ENCODE measurements at places on chromosomes 1 and 21. TPM values are rescaled to one million over a fixed set of nuclear protein-coding genes. Genes with fewer than 3 reads are reported as not detected.

The NAV1 gene
- 7.0 TPM for total RNA-seq

The CFHR3 gene
- total RNA-seq: not detected

The CPT2 gene
- total RNA-seq: 9.2 TPM

The FAM151A gene
- total RNA-seq: 0.12 TPM

The FCRL5 gene
- total RNA-seq: 0.12 TPM

The CRYAA gene
- total RNA-seq: not detected

The HSD11B1 gene
- total RNA-seq: 0.51 TPM

The TRIM67 gene
- 0.09 TPM for total RNA-seq

The MYBPH gene
- not detected for total RNA-seq

The PTAFR gene
- total RNA-seq: 13.7 TPM

The SPATA1 gene
- 0.58 TPM for total RNA-seq

The CNR2 gene
- not detected for total RNA-seq

The TIMM17A gene
- total RNA-seq: 17.6 TPM

The MEX3A gene
- total RNA-seq: 3.1 TPM

The PTPN7 gene
- total RNA-seq: 2.9 TPM

The KRTAP13-2 gene
- total RNA-seq: not detected

The TRAF3IP3 gene
- total RNA-seq: 2.8 TPM

GRCh38 chr21:38289705-38290485 is 33.1 kb downstream of the KCNJ15 start:
- no peak for DNase-seq

DNA sequence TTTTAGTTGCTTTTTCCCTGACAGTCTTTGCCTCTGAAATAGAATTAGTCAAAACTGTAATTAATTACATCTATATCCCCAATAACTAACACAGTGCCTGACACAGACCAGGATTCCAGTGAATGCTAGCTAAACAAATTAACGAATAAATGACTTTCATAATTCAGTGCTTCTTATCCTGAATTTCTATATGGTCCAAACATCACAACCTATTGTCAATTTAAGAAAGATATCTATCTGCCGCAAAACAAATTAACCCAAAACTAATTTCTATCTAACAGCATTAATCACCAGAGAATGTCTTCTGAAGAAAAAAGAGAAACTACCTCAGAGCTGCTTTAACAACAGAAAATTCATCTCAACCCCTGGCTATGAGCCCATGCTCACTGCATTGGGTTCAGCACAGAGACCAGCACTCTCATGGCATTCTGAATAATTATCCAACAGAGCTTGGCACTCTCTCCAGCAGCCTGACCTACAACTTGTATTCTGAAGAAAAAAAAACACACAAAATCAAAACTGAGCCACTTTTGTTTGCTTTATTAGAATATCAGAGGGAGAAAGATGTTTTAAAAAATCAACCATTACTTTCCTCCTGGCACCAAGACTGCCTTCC is 547.3 kb upstream of the BEND5 start:
- no peak for DNase-seq

- no peak for DNase-seq
Measured at GRCh38 chr1:223319905-223320580, 43.9 kb downstream of the SUSD4 start.

- DNase-seq: peak; percentile 53
Measured at GRCh38 chr1:53393325-53393792, 65.5 kb upstream of the LRP8 start.

DNA sequence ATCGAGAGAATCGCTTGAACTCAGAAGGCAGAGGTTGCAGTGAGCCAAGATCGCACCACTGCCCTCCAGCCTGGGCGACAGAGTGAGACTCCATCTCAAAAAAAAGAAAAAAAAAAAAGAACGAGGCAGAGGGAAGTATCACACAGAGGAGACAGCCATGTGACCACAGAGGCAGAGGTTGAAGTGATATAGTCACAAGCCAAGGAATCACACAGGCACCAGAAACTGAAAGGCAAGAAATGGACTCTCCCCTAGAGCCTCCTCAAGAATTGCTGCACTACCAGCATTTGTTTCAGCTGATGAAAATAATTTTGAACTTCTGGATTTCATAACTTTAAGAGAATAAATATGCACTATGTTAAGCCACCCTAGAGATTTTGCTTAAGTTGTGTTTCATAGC is 459.6 kb downstream of the PTPRC start:
- DNase-seq: no peak

GRCh38 chr21:46181953-46182547 is 2.2 kb downstream of the SPATC1L start:
- DNase-seq: no peak

DNA sequence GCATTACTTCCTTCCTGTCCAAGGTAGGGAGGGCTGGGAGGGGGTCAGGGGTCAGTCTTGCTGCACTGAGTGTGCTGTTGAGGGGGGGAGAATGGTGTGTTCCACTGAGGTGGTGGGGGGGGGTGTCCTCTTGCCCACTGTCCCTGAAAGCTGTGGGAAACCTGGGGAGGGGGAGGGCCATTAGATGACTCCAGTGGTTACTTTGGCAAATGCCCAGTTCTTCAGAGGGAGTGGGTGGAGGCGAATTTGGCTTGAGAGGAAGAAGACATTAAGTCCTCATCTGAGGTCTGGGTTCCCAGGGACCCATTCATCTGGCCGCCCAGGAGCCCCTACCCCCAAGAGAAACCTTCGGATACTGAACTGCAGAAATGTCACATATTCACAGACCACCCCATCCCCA is 36.2 kb downstream of the MEF2D start:
- DNase-seq: no peak

DNA sequence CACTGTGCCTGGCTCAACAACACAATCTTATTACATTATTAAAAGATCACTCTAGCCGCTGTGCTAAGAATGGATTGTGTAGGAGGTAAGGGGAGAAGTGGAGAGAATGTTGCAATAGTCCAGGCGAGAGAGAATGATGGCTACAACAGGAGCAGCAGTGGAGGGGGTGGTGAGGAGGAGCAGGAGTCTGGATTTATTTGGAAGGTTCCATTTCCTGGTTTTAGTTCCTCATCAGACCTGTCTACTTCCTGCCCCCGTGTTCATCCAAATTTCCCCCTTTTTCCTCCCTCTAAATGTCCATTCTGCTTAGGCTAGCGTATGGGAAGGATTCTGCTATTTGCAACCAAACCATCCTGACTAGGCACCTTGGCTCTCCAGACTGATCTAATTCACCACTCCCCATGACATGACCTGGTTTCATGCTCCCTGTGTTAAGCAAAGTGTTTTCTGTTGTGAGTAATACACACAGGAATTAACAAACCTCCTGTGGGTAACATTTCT is 35.1 kb upstream of the EYA3 start:
- no peak for DNase-seq

GRCh38 chr1:48932366-48932765 is 155.7 kb upstream of the BEND5 start:
- no peak for DNase-seq

- DNase-seq: no peak
Measured at GRCh38 chr1:65189576-65190115, 41.6 kb downstream of the AK4 start.

GRCh38 chr1:71298633-71299032 is 217.8 kb upstream of the ZRANB2 start:
- no peak for DNase-seq

DNA sequence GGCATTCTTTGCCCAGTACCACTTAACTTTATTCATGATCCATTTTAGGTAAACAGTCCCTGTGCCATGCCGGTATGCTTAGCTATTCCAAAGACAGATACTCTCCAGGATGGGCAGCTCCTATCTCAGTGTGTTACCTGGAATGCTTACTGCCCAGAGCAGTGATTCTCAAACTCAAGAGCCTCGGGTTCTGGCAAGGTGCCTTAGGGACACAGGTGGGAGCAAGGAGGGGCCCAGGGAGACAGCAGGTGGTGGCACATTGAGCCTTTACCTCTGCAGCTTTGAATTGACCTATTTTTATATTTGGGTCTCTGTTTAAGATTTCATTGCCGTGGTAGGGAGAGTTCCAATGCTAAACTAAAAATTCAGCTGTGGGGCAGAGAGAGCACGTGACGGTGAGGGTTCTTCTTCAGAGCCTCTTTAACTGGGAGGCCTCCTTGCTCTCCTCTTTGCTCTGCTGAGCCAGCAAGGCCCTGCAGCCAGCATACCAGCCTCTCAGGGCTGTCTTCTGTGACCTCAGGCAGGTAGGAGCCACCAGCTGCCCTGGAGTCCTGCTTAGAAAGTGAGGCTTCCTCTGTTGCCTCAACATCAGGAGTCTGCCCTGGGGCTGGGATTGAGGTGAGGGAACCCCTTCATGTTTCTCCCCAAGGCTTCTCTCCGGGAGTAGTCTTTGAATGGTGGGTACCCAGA is 20.2 kb downstream of the PHGDH start:
- DNase-seq: no peak

- DNase-seq: no peak
Measured at GRCh38 chr1:214446772-214447556, 104.4 kb downstream of the PTPN14 start.

DNA sequence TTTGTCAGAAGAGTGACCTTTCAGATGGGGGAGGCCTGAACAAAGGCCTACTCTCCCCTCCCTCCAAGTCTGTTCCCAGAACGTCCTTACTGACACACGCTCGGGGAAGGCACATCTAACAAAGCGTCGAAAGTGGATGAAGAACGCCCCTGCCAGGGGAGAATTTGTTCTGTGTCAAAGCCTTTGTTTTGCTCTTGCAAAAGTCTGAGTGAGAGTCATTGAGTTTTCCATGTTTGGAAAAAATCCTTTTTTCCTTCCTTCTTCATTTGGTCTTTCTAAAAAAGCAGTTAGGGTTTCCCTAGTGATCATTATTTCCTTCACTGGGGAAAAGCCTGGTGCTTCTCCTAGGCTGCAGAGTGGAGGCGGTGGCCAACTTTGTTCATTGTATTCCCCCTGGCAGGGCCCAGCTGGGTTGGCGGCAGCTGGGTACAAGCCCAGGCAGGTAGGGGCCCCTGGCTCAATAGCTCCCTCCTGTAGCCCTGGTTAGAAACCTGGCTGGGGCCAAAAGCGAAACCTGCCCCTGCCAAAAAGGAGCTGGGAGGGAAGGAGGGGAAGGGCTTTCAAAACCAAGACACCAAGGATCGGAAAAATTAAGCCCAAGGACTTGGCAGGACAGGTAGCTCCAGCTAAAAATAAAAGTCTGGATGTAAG is 81.1 kb downstream of the ITPKB start:
- peak; percentile 42 for DNase-seq

- no peak for DNase-seq
Measured at GRCh38 chr1:206725109-206725963, 40.6 kb downstream of the MAPKAPK2 start.

DNA sequence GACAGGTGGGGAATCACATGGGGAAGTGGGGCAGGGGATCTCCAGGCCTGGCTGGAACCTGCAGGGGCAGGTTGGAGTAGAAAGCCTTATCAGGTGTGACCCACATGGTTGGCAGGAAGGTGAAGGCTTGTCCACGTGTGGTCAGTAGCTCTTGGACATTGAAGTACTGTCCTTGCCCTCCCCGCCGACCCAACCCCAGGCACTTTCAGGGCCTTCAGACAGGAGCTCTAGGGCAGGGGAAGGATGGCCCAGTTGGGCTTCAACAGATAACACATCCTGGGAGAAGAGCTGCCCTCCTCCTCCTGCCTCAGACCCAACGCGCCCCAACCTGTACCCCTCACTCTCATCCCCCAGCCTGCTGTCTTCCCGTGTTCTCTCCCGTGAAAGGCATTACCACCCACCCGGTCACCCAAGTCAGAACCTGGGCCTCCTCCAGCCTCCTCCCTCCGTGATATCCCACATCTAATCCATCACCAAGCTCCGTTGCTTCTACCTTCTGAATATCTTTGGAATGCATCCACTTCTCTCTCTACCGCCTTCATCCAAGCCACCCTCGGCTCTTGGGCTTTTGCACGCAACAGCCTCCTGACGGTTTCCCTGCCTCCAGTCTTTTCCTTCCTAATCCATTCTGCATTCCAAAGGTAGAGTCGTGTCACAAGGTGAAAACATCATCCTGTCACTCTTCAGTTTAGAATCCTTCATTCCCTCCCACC is 15.9 kb downstream of the PTPRF start:
- DNase-seq: no peak

GRCh38 chr1:4532656-4533055 is 121.8 kb upstream of the AJAP1 start:
- DNase-seq: no peak

- no peak for DNase-seq
Measured at GRCh38 chr1:35222322-35223083, 29.6 kb upstream of the SFPQ start.

DNA sequence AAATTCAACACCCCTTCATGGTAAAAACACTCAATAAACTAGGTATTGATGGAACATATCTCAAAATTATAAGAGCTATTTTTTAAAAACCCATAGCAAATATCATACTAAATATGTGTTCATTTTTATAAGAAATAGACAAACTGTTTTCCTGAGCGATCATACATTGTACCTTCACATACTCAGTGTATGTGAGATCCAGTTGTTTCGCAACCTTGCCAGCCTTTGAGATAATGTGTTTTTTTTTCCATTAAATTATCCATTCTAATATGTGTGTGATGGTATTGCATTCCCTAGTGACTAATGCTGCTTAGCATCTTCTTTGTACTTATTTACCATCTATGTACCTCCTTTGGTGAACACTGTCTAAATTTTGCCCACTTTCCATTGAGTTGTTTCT is 47.1 kb downstream of the CFH start:
- no peak for DNase-seq

GRCh38 chr21:41169701-41170100 is 1.7 kb downstream of the BACE2 start:
- no peak for DNase-seq

DNA sequence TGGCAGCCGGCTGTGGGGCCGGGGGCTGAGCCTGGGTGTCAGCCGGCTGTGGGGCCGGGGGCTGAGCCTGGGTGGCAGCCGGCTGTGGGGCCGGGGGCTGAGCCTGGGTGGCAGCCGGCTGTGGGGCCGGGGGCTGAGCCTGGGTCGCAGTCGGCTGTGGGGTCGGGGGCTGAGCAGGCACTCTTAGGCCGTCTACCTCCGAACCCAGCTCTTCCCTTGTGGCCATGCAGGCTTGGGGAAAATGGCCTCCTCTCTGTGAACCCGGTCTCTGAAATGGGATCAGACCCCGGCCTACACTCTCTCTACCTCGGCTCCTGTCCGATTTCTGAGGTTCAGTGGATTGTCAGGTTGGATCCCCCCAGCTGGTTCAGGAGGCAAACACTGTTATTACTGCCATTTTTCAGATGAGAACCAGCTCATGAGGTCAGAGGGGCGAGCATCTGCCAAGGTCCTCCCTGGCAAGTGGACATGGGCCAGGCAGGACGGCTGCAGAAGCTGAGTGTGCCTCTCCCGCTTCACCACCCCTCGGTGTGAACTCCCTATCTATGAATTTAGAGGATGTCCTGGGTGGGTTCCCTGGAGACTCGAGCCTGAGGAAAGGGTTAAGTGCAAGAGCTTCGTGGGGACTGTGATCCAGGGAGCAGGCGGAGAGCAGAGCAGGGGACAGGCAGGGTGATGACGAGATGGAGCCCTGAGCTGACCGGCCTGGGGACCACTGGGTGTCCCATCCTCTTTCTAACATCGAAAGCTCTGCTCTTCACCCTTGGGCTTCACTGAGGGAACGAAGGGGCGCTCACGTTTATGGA is 10.9 kb upstream of the COL18A1 start:
- no peak for DNase-seq

Data from pancreas (tissue), 10 donors.